Activated CD8-positive, alpha-beta memory T cell treated with anti-CD3 and anti-CD28 coated beads, Interleukin-2, amount 50 U/mL, for 4 hours (primary cell): ENCODE measurements at places on chromosomes 5 and 9.

GRCh38 chr5:40505031-40505430, 174.7 kb upstream of the PTGER4 start:
- no peak for DNase-seq

DNA sequence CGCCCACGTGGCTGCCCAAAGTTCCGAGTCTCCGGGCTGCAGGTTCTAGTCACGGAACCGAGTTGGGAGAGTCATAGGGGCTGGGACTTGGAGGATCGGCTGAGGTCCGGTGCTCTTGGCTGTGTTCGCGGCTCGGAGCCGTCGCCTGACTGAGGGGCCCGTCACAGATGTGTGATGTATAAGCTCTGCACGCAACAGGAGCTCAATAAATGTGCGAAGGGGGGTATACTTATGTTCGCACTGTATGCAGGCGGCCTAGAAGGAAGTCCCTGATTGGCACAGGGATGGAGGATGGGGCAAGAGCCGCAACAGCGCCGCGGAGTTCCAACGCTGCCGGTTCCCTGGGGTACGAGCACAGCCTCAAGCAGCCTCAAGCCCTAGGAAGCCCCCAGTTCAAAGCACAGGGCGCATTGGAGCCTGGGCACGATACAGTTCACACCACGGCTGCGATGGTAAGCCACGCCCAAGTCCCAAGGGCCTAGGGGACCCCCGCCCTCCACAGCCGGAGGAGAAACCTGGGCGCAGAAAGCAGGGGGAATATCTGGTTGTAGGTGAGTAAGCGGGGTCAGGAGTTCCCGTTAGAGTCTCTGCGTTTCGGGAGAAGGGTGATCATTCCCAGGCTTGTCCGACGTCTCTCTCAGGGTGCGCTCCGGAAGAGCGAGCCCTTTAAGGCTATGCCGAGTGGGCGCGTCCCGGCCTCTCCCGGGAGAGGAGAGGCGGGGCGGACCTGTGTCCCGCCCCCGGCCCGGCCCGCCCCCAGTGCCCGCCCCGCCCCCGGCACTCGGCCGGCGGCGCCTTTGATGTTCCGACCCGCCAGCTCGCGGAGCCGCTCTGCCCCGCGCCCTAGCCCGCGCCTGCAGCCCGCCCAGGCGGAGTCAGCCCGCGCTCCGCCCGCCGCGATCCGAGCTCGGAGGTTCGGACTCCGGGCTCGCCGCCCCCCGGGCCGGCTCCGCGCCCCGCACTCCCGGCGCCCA, at the start of gene TCF7:
Gene TCF7, plus strand, starts transcription at position 780 of the 974 bp plus-strand sequence. CDS start 226 bp downstream, outside the sequence.
- DNase-seq, result peak; percentile 76

GRCh38 chr9:127132921-127133647, 10.6 kb upstream of the ANGPTL2 start:
- DNase-seq, result no peak

DNA sequence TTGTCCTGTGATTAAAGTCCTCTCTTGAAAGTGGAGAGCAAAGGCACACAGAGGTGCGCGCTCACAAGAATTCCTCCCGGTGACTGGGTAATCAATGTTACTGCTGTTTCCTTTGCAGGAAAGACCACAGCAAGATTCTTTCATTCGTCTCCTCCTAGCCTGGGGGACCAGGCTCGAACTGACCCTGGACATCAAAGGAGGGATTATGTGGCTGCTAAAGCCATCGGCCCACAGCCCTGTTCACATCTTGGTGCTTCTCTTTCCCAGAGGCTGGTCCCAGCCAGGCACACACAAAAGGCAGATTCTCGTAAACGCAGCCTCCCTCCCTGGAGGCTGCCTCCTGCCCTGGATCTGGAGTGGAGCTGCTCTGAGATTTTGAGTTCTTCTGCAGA, 230.9 kb downstream of the FANCC start:
- no peak for DNase-seq

DNA sequence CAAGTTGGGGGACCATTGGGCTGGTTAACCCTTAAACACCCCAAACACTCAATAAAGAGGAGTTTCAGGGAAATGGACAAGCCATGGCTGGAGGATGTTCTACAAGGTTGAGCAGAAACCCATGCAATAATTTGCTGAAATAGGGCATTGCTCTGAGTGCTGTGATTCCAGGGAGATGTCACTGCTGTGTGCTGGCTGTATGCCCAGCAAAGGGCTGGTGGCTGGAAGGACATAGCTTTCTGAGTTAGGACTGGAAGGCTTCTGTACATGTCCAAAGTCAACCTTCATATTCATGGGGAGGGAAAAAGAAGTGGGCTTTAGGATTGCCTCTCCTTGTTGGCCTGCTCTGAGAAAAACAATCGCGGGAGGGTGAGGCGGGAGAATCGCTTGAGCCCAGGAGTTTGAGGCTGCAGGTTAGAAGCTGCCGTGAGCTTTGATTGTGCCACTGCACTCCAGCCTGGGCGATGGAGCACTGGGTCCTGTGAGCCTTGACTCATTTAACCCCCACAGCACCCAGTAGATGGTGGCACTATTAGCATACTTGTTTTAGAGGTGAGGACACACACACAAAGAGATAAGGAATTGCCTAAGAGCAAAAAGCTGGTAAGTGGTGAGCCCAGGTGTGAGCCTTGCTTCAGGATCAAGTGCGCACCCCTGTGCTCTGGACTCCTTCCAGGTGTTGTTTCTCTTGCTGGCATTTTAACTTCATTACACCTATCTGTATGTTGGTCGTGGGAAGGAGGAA, 20.4 kb downstream of the IL12B start:
- no peak for DNase-seq

DNA sequence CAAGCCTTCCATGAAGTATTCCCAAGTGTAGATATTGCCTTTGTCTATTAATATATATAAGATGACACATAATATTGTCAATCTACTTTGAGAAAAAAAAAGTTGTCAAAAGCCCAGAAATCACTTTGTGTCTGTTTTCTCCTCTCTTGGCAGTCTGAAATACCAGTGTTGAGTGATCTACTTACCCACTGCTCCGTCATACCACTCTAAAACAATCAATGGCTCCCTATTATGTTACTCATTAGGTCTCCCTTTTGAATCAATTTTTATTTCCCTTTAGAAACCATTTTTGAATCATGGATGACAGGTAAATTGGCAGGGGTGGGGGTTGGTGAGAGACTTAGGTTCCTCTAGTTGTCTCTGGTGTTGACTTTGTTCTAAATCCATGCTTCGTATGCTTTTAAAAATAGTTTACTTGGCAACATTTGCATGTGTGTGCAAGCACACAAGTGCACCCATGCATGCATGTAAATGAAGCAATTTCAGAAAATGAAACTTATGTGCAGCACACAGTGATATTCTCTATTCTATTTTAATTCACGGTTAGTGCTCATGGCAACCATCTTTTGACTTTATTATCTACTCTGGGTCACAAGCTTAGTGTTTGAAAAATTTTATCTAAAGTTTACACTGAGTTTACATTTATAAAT, 378.9 kb downstream of the RAB3C start:
- DNase-seq, result no peak

GRCh38 chr5:45189481-45189880, 380.7 kb downstream of the MRPS30 start:
- DNase-seq, result no peak

DNA sequence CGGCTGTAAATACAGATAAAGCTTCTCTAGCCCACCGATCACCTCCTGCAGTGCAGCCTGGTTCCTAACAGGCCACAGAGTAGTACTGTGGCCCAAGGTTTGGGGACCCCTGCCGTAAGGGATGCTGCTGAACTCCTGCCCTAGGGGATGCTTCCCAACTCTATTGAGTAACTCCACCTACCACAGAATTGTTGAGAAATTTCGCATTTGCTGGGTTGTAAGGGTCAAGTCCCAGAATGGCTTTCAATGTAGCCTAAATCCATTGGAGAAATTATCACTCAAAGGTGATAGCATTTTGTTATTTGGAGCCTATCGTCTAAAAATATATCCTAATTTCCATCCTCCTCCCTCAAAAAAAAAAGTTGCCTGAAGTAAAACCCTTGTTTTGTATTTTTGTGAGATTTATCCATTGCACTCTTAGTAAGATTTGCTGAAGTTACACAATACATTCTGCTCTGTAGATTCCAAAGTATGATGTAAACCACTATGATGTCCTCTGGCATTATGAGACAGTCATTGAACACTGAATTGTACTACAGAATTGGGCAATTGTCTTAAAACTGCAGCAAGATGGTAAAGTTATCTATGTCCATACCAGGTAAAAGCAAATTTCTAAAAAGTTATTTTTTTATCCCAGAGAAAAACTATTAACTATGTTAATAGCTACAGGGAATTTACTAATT, 14.0 kb downstream of the ACTBL2 start:
- DNase-seq, result no peak

GRCh38 chr9:80552931-80553330, 981.2 kb downstream of the TLE4 start:
- DNase-seq, result no peak

GRCh38 chr5:54889826-54890225, 95.6 kb downstream of the ESM1 start:
- DNase-seq, result no peak

- no peak for DNase-seq
These were observed 21.8 kb upstream of the RNF145 start for GRCh38 chr5:159231167-159231566.

DNA sequence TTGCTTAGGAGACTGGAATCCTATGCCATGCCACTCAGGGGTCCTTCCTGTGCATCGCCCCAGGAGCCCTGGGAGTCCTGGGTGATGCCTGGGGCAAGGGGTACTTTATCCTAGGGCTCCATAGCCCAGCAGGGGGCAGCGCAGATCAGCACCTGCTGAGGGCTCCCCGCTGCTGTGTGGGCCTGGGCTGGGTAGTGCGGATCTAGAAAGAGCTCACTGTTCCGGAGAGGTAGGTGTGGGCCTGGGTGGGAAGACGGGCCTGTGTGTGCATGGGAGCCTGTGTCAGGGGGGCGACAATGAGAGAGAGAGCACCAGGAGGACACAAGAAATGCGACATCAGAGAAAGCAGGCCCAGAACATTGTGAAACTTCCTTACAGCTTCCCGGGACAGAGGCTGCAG, 11.4 kb upstream of the DAB2IP start:
- no peak for DNase-seq

- DNase-seq, result no peak
These were observed at the start of gene PLCXD3 for GRCh38 chr5:41510176-41510831. Gene PLCXD3, minus strand, starts transcription at chr5:41510601. Its CDS starts 75 bp downstream, at chr5:41510526.

DNA sequence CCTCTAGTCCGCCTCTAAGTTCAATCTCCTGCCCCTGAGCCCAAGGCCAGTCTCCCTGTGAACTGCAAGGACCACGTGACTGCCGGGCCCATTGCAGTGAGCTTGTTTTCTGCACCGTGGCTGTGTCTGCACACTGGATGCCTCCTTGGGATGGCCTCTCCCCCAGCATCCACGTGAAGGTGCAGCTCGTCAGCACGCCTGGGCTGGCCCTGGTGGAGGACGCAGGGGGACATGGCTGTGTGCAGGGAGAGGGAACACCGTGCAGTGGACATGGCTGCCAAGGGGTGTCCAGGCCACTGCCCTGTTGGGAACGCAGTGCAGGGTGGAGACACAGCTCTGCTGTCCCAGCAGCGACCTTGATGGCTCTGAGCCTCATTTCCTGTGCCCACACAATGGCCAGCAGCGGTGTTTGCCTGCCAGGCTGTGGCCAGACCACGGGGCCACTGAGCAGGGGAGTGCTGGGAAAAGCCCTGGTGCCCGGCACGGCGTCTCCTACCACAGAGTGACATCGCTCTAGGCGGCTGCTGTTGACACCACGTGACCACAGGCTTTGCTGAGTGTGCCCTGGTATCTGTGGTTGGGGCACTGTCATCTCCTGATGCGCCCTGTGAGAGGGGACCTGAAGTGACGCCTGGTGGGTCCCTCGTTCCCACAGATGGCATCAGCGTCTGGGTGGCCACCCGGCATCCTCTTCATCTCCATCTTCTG, 26.9 kb upstream of the EXOC3 start:
- DNase-seq, result no peak

DNA sequence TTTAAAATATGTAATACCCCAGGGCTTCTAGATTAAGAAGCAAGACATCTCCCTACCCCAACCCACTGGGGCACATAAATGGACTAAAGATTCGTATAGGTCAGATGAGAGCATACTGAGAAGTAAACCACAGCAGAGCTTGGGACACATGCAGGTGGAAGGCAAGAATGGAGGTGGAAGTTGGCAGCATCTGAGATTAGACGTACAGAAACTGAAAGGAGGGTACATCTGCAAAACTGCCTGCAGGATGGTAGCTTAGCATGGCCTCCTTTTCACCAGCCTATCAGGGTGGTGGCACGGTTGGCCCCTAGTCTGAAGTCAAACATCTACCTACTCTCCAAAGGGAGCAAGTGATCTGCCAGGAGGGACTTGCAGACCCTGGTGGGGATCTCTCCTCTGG, 181.8 kb downstream of the TSSK1B start:
- no peak for DNase-seq

GRCh38 chr9:112252194-112252593, 77.1 kb upstream of the SUSD1 start:
- no peak for DNase-seq

DNA sequence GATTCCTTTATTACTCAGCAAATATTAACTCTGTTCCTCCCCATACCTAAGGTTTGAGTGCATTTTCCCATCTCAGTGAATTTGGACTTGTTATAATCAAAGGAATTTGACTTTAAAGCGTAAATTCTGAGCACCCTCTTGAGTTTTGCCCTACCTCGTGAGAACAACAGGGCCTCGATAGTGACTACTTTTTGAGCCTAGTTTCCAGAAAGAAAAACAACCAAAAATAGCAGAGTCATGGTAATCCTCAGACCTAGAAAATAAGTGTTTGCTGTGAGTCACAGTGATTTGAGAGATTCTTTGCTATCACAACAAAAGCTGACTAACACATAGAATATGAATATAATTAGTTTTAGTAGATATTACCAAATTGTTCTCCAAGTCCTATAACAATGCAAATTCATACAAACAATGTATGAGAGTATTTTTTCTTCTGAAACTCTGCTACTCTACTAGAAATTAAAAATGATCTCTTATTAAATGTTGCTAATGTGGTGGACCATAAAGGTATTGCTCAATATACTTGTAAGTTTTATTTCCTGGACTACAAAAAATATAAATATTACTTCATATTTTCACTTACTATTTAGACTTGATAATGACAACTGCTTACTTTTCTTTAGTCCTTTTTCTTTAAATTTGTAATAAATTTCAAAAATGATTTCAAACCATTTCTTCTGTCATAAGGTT, 759.7 kb downstream of the BRINP1 start:
- DNase-seq, result no peak

- DNase-seq, result no peak
These were observed 51.4 kb downstream of the CDH6 start for GRCh38 chr5:31244921-31245320.

GRCh38 chr9:36328798-36329411, 70.7 kb upstream of the GNE start:
- DNase-seq, result peak; percentile 30
